Lower lobe of right lung (tissue), 2 donors: ENCODE measurements at places on chromosomes 4 and X.

- DNase-seq = no peak
Observed at GRCh38 chr4:52748432-52748831, 2.8 kb downstream of the ERVMER34-1 start.

GRCh38 chr4:8113611-8114377 lies 44.8 kb downstream of the ABLIM2 start:
- DNase-seq = no peak

DNA sequence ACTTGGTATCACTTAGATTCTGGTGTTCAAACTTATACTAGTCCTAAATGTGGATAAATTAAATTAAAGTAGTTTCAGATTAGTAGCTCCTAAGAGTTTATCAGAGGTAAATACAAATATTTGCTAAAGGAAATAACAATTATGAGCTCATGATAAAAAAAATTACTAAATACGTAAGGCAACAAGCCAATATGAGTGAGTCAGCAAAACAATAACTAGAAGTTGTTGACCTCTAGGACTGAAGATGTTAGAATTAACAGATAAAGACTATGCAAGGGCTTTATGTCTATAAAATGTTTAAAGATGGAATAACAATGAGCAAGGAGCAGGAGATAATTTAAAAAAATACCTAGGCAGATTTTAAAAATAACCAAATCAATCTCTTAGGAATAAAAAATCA lies 195.8 kb downstream of the CLCN4 start:
- no peak for DNase-seq

- no peak for DNase-seq
Observed at GRCh38 chrX:119391279-119391678, 7.9 kb upstream of the SLC25A43 start.

DNA sequence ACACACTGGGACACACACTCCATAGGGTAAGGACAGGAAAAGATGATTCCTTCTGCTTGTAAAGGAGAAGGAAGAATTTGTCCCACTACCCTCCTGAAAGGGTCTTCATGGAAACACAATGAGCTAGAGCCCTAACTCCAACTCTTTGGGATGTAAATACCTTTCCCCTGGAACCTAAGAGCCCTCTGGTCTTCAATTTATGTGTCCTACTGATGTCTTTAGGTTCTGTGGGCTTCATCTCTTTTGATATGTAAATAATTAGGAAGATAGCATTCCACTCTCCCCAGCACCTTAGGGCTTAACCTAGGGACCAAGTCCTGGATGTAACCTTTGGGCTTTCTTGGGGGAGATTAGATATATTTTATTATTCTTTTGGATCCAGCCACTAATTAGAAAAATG lies 38.3 kb downstream of the PF4 start:
- DNase-seq = no peak

DNA sequence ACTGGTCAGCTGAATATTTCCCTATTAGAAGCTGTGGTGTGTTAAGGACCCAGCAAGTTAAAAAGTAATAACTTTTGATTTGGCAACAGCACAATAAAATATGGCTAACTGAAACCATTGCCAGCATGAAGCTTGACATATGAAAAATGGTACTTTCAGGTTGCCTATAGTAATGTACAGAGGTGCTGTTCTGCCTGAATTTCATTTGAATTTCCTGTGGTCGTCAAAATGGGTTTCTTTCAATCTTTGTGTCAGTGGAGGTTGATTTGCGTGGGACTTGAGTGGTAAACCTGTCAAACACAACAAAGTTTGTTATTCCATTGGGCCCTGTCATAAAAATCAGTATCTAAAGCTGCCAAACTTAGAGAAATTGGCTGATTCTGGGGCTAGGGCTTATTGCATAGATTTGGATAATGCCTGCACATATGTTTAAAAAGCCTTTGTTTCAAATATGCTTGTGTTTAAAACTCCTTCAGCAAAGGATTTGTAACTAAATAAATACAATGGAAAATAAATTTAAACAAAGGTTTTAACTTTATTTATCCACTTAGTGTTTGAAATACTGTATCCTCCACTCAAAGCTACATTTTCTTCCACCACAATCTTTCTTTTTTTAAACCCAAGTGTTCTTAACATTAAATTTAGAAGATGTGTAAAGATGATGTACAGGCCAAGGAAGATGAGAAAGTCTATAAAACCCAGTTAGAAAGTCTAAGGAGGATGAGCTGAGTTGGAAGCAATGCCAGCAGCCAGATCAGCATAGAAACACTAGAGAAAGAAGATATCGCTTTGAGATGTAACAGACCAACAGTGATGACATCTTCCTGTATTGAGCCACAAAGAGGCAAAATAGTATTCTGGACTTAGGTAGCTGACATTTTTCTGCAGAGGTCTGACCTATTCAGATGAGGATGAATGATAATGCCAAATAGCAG lies 134.8 kb upstream of the GIMD1 start:
- no peak for DNase-seq

DNA sequence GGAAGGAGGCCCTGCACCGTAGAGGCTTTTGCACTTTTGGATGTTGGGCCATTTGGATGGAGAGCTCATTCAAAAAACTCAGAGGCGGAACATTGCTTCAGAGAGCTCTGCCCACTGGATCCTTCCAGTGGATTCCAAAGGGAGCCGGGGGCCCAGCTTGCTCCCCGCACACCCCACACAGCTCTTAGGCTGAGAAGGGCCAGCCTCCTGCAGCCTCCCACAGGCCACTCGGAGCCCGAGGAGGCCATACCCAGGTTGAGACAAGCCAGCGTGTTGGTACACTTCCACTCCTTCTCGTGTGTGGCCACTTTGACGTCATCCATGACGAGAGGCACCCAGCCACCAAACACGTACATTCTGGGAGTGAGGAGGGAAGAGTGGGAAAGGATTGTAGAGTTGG lies 10.3 kb downstream of the HCFC1 start:
- DNase-seq = no peak

DNA sequence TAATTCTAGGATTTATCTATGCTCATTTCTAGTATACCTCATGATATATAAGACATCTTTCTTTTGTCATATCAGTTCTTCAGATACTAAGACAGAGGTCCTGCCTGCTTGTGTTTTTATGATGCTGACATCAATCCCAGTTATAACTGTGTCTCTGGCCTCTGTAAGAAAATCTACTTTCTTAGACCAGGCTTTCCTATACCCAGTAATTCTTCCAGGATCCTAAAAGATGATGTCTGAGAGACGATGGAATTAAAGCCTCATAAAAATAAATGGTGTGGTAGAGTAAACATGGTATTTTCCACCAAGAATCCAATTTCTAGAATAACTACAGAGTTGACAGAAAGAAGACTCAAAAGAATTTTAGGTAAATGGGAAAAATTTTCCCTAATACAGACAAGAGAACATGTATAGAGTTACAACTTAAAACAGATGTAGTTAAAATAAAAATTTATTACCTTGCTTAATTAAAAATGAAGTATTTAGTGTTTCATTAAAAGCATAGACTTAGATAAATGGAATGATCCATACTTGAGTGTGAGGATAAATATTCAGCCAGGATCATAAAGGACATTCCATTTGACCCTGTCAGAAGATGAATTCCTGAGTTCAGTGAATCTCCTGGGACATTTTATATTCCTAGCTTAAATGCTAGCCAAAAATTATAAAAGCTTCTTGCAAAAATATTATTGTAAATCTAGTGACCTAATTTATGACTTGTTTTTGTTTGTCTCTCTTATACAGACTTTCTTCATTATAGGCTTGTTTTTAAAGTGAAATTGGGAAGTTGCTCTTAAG lies 137.4 kb downstream of the PDLIM5 start:
- DNase-seq = no peak

DNA sequence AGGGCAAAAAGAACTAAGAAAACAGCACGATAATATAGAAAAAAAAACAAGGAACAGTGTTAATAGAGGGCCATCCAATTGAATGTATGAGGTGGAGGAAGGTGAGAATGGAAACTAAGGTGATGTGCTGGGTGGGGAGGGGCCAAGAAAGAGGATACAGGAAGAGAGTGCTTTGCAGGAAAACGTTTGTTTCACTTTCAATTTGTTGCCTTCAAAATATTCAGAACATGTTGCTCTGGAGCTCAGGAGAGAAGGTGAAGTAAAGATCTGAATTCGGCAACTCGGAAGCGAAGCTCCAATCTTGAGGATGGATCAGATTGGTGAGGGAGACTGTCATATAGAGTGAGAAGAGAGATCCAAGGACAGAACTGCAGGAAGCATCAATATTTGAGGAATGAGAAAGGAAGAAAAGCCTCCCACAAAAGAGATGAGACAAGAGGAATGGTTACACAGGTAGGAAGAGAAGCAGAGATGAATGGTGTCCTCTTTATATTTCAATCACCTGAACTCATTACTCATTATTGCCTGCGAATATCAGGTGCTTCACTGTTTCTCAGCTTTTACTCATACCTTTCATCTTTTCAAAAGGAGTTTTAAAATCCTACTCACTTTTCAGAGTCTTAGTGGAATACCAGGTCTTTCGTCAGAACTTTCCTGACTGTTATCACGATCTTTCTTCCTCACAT lies 14.7 kb upstream of the SEC24D start:
- no peak for DNase-seq

DNA sequence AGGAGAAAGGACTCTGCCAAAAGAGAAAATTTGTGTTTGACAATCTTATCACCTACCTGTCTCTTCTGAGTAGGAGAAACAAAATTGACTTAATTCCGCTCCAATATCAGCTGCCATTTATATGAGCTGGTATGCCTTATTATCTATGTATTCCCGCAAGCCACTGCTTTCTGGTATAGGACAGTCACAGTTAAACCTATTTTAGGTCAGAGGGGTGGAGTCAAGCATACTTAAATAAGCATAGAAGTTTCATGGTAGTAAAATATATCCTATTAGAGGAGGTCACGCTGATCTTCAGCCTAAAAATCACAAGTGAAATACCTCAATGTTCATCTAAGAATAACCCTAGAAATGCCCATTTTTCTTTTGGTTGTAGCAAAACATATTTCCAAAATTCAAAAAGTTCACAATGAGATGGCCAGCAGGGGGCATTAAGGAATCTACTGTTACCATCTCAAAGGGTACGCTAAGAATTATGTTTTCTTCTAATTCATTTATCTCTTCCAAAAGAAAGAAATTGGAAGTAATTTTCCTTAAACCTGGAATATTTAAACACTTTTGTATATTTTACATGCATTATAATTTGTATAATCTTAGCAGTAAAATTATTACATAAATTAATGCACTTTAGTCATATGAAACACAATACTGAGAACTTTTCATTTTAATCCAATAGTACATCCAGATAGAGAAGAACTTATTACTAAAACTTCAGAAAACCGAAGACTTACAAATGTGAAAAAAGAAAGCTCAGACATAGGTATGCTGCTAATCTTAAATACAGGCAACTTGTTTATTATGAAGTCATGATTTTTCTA lies 10.5 kb downstream of the PPAT start:
- no peak for DNase-seq

GRCh38 chr4:189081826-189082225 lies 858.8 kb upstream of the FRG1 start:
- no peak for DNase-seq

- DNase-seq = no peak
Observed at GRCh38 chrX:131837325-131837724, 185.8 kb upstream of the STK26 start.

DNA sequence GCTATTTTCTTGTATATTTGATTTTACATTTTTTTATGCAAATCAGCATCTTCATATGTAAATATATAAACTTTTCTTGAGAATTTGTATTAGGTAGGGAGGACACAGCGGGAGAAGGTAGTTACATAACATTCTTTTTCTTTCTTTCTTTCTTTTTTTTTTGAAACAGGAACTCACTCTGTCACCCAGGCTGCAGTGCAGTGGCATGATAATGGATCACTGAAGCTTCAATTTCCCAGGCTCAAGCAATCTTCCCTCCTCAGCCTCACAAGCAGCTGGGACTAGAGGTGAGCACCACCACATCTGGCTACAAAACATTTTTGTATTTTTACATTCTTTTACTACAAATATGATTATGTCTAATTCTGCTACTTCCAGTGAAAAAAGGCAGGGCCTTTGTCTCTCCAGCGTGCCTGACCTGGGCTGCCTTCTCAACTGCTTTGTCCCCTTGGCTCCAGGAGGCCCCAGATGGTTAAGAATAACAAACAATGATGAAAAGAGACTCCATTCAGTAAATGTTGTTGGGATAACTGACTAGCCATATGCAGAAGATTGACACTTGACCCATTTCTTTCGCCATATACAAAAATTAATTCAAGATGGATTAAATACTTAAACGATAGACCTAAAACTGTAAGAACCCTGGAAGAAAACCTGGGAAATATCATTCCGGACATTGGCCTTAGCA lies 46.5 kb upstream of the FAT4 start:
- DNase-seq = no peak

GRCh38 chr4:147049946-147050345 lies 104.3 kb upstream of the TTC29 start:
- DNase-seq = no peak

DNA sequence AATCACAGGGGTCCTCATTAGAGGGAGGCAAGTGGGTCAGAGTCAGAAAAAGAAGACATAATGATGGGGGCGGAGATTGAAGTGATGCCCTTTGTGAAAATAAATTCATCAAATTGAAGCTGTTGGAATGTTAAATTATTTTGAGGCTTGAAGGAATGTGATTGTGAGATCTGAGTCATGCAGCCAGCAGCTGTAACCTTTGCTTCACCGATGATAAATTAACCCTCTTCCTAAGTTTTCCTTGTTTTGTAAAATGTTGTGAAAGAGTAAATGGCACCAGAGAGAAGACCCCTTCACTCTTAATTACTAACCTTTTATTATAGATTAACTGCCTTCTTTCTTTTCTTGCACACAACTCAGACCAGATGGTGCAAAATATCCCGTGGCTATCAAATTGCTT lies 47.7 kb upstream of the FAM9A start:
- DNase-seq = no peak

DNA sequence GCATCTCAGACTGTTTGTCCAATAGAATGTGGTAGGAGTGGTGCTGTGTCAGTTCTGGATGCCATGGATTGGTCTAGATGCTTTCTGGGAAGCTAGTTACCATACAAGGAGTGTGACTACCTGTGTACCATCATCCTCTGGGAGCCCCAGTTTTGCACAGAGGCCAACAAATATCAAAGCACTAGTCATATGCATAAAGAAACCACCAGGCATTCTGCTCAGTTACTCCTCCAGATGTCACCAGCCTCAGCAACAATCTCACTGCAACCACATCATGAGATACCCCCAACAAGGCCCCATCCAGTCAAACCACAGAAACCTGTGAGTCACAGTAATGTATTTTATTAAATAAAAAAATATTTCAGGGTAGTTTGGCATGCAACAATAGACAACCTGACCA lies 435.8 kb upstream of the CPEB2 start:
- DNase-seq = no peak

DNA sequence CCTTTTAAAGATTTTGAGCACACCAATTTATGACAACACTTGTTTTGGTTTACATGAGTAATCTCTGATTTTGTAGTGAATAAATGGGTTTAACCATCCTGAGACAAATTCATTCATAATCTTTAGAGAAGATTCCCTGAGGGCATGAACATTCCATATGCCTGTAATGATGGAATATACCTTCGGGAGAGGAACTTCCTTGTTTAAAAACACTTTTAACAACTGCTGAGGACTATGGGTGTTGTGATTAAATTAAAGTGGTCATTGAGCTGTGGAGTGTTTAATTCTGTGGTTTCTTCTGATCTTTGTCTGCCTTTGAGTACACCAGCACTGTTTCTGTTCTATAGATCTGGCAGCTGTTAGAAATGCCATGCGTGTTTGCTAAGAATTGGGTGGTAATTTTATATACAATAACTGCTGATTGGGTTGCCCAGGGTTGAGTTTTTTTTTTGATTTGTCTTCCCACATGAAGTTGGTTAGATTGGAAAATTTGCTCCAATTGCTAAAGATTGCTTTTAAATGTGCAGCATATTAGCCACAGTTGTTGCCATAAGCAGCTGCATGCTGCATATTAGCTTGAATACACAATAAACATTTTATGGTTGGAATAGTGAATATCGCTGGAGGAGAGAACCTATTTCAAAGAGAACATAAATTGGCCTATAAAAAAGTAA lies 86.8 kb downstream of the DCLK2 start:
- no peak for DNase-seq
